ENCODE measurements at places on chromosomes 4 and X.
A peak's percentile ranks its signal among the peaks of the same experiment; 100 is the strongest.

DNA sequence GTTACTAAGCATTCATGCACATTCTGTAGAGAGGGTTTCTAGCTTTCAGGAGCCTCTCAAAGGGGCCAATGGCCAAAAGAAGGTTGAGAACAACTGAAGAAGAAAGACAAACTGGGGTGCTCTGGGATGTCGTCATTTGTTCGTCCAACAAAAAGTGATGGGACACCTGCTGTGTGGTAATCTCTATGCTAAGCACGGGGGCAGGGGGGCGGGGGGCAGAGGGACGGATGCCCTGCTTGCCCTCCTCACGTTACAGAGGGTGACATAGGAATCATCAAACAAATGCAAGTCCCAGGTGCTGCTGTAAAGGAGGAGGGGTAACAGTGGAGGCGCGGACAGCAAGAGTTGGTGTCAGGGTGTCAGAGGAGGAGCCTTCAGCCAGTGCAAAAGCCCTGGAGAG lies 12.8 kb upstream of the CRMP1 start:
- no peak for DNase-seq

- no peak for DNase-seq
Observed at GRCh38 chrX:34658326-34658725, 1.2 kb upstream of the TMEM47 start.

- DNase-seq = no peak
Observed at GRCh38 chr4:86876894-86877685, 15.1 kb downstream of the C4orf36 start.

DNA sequence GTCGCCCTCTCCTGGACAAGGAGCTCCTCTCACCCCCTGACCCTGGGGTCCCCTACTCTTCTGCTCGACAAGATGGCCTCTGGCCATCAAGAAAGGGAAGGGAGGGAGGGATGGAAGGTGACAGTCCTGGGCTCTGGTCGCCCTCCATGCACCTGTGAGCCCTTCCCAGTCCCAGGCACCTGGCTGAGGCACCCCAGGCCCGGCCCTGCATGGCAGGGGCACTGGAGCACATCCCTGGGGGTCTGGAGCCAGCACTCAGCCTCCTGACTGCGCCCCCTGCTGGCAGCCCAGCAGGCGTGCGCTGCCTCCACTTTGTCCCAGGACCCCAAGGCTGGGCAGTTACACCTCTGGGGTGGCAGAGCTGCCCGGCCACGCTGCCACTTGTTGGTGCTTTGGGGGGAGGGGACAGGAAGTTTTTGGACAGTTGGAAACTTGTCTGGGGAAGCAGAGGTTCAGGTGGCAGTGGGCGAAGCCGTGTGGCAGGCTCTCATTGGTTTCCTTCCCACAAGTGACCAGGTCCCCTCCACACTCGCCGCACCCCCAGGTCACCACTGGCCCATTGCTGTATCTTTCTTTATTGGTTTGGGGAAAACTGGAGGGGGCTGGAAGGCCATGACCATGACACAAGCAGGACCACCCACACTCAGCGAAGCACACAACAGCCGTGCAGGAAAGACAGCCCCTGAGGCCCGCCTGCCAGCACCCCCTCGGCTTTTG lies 4.3 kb downstream of the PNCK start:
- DNase-seq = peak; percentile 10

DNA sequence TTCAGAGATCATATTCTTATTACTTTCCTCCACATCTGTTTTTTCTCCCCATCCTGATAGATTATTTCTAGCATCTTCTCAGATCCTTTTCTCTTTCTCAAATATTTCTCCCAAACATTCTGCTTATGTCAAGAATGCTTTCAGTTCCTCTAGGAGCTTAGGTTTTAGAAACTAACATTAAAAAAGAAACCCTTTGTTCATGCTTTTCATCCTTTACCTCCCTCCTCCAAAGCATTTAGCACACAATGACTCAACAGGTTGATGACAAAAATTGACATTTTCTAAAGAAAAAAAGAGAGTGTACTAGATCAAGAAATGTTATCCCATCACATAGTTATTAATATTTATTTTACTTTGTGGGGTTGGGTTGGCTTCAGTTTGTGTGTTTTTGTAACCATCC lies 16.5 kb upstream of the ALB start:
- DNase-seq = no peak

- no peak for DNase-seq
Observed at GRCh38 chr4:121454251-121454979, 73.6 kb upstream of the QRFPR start.

DNA sequence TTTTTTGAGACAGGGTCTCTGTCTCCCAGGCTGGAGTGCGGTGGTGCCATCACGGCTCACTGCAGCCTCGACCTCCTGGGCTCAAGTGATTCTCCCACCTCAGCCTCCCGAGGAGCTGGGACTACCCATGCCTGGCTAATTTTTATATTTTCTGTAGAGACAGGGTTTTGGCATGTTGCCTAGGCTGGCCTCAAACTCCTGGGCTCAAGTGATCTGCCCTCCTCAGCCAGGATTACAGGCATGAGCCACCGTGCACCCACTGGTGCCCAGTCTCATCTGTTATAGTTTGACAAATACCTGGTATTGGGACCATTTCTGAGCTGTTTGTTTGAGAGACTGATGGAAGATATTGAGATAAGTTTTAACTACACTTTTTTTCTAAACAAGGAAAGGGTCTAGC lies 57.5 kb upstream of the SMIM10 start:
- no peak for DNase-seq

- no peak for DNase-seq
Observed at GRCh38 chr4:90958256-90958895, 831.2 kb downstream of the CCSER1 start.

DNA sequence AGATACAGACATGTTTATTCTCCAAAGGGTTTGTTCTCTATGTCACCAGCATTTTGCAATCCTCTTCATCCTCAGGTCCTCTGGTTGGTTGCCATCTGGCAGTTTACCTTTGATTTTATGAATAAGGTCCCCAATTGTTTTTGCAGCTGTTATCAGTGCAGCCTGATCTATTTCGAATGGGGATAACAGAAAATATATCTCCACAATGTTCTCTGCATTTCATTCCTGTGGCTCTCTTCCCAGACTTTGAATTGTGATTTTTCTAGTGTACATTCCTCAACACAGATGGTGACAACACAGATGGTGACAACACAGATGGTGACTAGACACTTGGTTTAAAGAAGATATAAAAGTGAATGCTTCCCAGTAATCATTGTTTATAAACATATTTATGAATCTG lies 74.1 kb downstream of the FBXO8 start:
- DNase-seq = no peak

Data from activated naive CD4-positive, alpha-beta T cell (primary cell).